ENCODE measurements at places on chromosomes 1 and 21.

GRCh38 chr1:73593804-73594203, 604.2 kb downstream of the LRRIQ3 start:
- no peak for DNase-seq

GRCh38 chr1:112956544-112957132, 642 bp upstream of the SLC16A1 start:
- DNase-seq, result no peak

DNA sequence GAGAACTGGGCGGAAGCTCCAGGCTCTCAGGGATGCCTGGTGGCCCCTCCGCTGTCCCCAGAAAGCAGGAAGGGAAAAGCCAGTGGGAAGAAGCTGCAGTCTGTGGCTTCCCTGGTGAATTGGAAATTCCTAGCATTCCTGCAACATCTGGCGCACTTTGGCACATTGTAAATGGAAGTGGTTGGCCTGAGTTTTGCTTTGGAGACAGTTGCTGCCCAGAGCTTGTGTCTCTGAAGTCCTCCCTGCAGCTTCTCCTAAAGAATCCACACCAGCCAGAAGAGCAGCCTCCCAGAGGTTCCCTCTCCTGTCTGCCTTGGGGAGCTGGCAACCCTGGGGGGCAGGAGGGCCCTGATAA, 48.2 kb downstream of the ARHGEF10L start:
- no peak for DNase-seq

DNA sequence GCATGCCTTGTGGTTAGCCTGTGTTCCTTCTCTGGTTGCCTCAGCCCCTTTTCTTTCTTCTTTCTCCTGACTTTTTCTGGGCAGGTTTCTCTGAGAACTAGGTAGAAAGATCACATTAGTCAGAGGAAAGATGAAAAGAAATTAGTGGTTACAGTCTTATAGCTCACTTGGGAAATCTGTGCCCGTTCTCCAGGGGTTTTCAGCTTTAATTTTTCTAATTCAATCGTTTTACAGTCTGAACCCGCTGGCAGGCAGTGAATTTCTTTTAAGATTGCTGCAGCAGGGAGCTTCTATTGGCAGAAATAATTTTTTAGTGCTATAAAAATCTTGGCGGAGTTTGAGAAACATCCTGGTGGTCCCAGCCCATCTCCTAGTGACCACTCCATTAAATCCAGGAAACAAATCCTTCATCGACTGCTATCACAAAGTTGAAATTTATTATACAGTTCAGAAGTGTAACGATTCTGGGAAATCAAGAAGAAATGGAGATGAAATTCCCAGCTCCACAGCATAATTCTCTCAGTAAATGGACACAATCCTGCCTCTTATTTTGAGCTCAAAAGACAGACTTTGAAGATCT, 113.1 kb downstream of the PCP4 start:
- DNase-seq, result no peak

DNA sequence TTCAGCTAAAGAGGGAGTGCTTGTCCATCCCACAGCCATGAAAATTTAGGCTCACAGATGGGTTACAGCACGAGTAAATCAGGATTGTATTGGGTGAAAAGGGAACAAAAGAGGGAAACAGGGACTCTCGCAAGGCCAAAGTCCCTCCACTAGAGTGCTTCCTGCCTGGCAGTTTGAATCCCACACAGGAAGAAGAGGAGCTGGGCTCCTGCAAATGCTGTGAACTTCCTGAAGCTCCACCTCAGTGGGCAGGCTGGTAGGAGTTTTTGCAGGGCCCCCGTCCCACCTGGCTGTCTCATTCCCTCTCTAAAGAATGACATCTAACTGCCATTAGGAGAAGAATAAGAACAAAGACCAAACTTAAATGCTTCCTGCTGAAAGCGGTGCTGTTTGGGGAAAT, 712.0 kb upstream of the PRMT6 start:
- no peak for DNase-seq

- DNase-seq, result no peak
These were observed 149.3 kb downstream of the ZC3H11B start for GRCh38 chr1:219463636-219464035.

GRCh38 chr1:55484173-55484572, 269.0 kb upstream of the USP24 start:
- DNase-seq, result no peak

DNA sequence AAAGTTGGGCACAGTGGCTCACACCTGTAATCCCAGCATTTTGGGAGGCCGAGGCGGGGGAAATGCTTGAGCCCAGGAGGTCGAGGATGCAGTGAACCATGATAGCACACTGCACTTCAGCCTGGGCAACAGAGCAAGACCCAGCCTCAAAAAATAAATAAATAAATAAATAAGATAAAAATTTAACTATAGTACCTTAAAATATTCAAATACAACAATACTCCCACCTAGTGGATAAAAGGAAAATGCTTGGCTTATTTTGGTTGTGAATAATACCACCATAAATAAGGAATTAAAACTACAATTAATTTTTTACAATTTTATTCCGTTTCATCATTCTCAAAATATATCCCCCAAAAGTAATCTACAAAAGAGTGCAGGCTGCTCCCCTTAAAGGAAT, 8.1 kb downstream of the PSMG1 start:
- DNase-seq, result no peak

DNA sequence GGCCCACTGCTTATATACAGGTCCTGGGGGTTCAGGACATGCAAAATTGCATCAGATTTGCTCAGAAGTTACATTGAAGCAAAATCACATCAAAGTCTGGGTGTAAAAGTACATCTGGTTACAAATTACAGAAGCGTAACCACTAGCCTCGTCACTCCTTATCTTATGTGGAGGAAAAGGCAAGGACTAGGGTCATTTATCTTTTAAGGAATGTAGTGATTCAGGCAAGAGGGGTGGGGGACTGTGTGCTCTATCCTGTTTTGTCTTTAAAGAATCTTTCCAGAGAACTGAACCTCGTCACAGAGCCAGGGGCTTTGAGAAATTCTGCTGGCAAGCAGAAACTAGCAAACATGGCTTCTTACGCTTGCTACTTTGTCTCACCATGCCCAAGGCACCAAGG, 61.1 kb upstream of the RAB4A start:
- DNase-seq, result no peak

Data from C1 segment of cervical spinal cord (tissue), 14 donors.